ENCODE measurements at places on chromosomes 13 and 19.
A peak's percentile ranks its signal among the peaks of the same experiment; 100 is the strongest.

DNA sequence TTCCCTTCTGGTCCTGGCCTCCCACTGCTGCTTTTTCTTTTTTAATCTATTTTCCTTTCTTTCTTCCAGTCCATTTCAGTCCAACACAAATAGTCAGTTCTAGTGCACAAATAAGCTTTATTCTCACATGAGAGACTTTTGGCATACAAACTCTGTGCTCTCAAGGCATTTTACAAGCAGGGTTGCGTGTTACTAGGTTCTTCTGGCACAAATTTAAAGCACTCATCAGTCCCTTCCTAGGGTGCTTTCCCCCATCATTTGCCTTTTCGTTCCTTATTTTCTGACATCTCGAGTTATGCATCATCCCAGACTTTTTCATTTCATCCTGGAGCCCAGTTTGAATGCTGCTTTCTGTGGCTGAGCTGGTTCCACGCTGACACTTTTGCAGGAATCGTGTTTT lies 29.8 kb upstream of the IL17D start:
- peak; percentile 15 for DNase-seq

GRCh38 chr13:43880214-43880855 lies 631 bp downstream of the LACC1 start:
- no peak for DNase-seq

GRCh38 chr19:40376286-40376862 lies 13.6 kb downstream of the HIPK4 start:
- DNase-seq: no peak

DNA sequence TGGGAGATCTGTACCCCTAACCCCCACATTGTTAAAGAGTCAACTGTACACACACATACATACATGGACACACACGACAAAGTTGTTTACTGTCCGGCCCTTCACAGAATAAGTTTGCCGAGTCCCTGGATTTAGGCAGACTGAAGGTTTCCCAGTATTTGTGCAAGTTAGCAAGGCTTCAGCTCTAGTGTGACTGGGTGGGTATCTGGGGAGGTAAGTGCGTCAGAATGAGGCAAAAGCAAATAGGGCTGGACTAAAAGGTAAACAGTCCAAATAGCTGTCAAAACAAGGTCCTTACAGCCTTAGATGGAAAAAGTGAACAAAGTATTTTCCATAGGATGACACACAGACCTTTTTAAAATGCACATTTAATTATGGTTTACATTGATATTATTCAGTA lies 228.4 kb upstream of the UFM1 start:
- no peak for DNase-seq

- peak; percentile 38 for DNase-seq
Measured at GRCh38 chr13:49292742-49293486, 45.2 kb downstream of the CDADC1 start.

Data from hippocampal formation (tissue), 2 donors.